ENCODE measurements at places on chromosomes 11 and 22.

- DNase-seq = no peak
Measured at GRCh38 chr11:33182246-33182878, 21.1 kb upstream of the CSTF3 start.

DNA sequence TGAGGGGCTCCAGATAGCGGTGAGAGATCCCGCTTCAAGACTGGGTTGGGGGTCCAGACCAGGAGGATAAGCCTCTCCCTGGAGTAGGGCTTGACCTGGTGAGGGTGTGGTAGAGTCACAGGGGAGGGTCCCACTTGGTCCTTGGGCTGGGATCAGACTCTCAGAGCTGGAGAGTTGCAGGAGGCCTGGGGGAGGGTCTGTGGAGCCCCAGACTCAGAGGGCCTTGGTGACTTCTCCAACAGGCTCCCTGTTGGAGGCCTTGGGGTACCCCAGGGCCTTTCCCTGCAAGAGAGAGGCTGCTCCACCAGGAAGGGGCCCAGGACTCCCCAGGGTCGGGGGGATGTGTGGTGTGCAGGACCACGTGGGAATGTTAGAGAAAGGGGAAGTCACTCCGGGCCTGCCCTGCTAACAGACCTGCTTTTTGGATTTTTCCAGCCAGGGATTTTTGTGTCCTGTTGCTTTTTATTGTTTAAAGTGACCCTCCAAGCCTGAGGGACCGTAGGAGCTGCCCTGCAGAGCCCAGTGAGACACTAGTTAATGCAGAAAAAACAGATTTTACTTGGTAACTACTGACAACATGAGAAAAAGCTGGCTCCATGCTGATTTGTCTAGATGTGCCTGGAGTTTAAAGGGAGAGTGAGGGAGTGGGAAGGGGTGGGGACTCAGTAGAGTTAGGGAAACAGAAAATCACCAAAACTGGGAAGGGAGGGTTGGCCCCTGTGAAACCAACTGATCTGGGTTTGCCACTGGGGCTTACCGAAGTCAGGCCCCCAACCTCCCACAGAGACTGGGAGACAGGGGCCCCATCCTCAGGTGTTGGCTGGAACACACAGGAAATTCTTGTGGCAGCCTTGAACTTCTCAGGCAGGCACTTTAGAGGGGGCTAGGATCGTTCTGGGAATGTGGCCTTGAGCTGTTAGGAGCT is 801 bp upstream of the TXNRD2 start:
- peak; percentile 12 for DNase-seq

DNA sequence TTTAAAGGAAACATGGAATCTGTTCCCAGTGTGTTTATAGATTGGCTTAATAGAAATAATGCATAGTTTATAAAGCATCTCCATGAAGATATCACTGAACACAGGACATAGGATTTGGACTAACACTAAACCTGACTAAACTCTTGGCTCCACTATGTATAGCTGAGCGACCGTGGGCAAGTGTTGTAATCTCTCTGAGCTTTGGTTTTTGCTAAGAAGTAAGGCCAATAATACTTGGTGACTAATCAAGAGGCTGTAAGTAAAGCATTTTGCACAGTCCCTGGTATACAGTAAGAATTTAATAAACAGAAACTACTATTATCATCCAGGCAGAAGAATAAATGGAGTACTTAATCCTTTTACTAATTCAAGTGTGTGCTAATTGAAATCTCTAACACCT is 125.5 kb upstream of the MTMR2 start:
- no peak for DNase-seq

DNA sequence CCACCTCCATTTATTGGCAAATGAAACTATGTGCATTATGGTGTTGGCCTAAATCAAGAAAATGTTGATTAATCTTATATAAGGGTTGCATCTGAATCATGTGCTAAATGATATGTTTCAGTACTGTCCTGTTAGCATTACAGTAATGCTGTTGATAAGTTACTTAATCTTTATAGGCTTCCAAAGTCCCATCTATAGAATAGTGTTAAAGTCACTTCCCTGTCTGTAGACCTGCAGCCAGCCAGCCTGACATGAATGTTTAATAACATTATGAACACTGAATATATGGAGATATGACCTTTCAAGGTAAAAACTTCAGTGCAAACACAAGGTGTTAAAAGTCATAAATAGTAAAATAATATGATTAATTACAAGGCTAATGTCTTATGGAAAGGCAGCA is 3.6 kb upstream of the TOM1 start:
- no peak for DNase-seq

DNA sequence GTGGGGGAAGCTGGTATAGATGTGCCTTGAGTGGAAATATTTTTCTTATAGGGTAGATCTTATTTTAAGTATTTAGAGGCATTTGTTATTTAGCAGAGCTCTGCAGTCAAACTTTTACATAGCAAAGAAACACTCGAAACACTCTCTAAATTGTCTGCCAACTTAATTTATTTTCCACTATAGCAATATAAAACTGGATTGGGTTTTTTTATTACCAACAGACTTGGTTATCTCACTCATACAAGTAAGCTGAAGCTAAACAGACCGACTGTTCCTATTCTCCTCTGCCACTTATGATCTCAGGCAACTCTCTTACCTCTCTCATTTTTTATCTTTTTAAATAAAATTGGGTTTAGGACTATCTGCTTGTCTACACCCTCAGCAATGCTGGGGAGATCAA is 4.6 kb downstream of the RAB38 start:
- DNase-seq = no peak

DNA sequence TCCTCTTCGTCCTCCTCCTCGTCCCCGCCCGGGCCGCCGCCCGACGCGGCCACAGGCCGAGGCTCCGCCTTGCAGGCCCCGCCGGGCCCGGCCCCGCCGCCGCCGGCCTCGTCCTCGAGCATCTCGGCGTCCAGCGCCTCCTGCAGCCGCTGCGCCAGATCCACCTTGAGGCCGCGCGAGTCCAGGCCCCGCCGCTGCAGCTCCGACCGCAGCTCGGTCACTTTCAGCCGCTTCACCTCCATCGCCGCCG is 417 bp downstream of the HNRNPUL2 start:
- no peak for DNase-seq

GRCh38 chr11:2091786-2092463 is 47.3 kb downstream of the IGF2 start:
- DNase-seq = no peak

Data from stimulated activated CD4-positive, alpha-beta T cell treated with anti-CD3 and anti-CD28 coated beads, Interleukin-1b, Interleukin-23, amount 100 ng/mL, for 48 hours (primary cell).